Neural crest cell (in vitro differentiated cells): ENCODE measurements at places on chromosomes 6 and 20. TPM values are rescaled to one million over a fixed set of nuclear protein-coding genes. Genes with fewer than 3 reads are reported as not detected.
A peak's percentile ranks its signal among the peaks of the same experiment; 100 is the strongest.

The ALDH8A1 gene
- total RNA-seq: 0.58 and 1.2 TPM in 2 replicates

GRCh38 chr6:41639809-41640371 lies 1.6 kb downstream of the MDFI start:
- peak overlapping the region; percentile 91 for H3K4me3 ChIP-seq
- H3K27ac ChIP-seq: peak overlapping the region; percentile 50
- peaks cover 59% of the 10 kb centered on the region for H3K4me1 ChIP-seq

DNA sequence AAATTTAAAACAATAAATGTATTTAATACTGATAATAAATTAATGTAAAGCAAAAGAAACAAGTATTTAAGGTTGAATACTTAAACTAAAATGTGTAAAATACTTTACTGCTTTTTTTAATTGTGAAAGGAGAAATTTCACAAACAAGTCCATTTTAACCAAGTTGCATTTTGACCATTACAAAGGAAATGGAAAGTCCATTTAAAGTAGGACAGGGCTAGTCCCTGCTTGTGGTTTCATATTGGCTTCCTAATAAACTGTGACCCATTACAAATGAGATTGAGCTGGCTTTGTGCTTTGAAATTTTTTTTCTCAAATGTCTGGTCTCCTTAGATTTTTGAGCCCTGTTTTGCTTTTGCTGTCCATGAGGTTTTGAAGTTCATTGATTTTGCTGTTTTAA lies 527.6 kb downstream of the MAFB start:
- no peak overlapping the region for H3K4me3 ChIP-seq
- H3K4me1 ChIP-seq: no peaks in the 10 kb centered on the region
- no peak for DNase-seq
- no peaks in the 10 kb centered on the region for H3K27me3 ChIP-seq
- H3K36me3 ChIP-seq: no peaks in the 10 kb centered on the region

DNA sequence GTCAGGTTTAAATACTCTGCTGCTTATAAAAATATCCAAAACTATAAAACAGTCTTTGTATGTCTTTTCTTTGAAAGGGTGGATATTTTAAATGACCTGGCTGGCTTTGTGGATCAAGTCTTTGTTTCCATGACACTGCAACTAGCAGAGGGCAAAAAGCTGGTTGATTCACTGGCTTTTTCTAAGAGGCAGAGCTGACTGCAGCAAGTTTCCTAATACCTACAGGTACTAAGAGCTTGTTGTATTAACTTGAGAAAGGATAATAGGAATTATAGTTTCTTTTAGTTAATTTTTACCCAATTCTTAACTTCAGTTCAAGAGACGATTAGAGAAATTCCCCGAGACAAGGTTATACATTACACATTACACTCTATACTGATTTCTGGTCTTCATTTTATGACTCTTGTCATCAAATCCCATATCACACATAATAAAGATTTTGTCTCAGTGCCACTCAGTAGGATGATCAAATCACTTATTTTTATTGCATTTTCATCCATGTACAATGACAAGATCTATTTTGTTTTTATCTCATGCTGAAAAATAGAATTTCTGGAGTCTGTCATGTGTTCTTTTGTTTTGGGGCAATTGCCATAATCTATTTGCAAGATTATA lies 120.1 kb upstream of the RIMS1 start:
- no peaks in the 10 kb centered on the region for H3K36me3 ChIP-seq
- no peak overlapping the region for H3K27ac ChIP-seq
- H3K4me3 ChIP-seq: no peak overlapping the region
- DNase-seq: no peak
- no peaks in the 10 kb centered on the region for H3K27me3 ChIP-seq

GRCh38 chr6:157892363-157892877 lies 69.4 kb downstream of the SNX9 start:
- no peak for DNase-seq
- H3K4me3 ChIP-seq: no peak overlapping the region
- H3K4me1 ChIP-seq: no peaks in the 10 kb centered on the region
- H3K27ac ChIP-seq: peak overlapping the region; percentile 60
- H3K27me3 ChIP-seq: no peaks in the 10 kb centered on the region
- peaks cover 15% of the 10 kb centered on the region for H3K36me3 ChIP-seq
